NT2/D1 (cell line): ENCODE measurements at places on chromosomes 16 and 17.

DNA sequence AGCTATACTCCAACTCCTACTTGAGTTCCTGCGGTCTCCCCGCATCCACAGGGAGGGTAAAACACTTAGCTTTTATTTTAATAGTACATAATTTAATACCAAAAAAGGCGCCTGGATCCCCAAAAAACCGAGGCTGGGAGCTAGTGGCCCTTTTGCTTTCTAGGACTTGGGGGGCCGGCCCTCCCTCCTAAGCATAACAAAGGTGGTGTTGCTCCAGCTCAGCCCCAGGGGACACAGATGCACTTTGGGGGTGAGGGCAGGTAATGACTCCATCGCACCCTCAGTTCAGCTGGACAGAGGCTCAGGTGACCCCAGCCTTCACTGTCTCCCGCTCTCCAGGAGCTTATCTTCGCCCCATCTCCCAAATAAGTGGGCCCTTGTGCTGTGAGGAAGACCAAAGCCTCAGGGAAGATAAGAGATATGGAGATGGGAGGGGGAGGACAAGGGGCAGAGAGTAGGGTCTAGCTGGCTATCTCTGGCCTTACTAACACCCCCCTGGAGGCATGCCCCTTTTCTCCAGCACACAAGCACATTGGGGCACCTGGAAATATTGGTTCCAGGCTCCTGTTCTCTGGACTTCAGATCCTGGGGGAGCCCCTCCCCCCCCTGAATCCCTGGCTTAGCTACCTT, 2.8 kb upstream of the NHERF1 start:
- no peak for DNase-seq

DNA sequence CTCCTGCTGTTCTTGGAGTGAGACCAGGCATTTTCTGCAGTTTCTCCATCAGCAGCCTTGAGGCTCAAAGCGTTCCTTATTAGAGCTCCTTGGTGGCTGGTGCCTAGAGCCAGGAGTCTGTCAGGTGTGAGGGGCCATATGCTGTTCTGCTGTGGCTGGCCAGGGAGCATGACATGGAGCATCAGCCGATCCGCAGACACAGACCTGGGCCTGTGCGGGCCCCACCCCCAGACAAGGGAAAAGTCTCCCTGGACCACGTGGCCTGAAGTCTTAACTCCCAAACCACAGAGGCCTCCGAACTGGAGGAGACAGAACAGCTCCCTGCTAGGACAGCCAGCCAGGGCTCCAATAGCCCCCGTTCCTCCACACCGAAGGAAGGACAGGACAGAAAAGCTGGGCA, 162.7 kb upstream of the CIBAR2 start:
- no peak for DNase-seq

DNA sequence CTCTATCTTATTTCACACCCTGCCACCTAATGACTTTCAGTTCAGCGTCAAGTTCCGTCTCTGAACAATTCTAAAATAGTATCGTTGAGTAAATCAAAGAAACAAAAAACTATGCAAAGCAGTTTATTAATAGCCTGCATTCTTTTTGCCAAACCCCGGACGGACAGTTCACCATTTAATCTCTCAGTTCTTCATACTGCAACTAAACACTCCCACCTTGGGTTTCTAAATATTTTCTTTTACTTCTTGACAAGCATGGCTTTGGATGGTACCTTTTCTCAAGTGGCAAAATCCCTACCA, 1.2 kb downstream of the MYH11 start:
- no peak for DNase-seq

DNA sequence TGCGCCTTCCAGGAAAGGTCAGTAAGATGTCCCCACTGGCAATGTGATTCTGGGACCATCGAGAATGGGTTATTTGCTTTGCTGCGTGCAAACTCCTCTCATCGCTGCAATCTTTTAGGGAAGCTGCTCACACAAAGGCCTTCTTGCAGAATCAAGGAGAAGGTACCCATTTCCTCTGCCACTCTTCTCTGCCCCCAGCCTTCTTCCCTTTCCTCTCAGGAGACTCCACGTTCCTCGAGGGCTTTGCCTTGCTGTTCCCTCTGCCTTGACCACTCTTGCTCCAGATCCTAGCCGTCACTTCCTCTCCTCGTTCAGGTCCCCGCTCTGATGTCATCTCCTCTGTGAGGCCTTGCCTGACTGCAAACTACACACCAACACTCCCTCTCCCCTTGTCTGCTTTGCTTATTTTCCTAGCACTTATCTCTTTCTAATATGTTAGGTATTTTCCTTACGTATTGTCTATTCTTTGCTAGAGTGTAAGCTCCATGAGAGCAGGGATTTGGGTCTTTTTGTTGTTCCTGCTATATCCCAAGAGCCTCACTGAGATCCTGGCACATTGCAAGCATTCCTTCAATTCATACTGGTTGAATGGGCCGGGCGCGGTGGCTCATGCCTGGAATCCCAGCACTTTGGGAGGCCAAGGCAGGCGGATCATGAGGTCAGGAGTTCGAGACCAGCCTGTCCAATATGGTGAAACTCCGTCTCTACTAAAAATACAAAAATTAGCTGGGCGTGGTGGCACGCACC, 5.3 kb upstream of the CRK start:
- DNase-seq: no peak

DNA sequence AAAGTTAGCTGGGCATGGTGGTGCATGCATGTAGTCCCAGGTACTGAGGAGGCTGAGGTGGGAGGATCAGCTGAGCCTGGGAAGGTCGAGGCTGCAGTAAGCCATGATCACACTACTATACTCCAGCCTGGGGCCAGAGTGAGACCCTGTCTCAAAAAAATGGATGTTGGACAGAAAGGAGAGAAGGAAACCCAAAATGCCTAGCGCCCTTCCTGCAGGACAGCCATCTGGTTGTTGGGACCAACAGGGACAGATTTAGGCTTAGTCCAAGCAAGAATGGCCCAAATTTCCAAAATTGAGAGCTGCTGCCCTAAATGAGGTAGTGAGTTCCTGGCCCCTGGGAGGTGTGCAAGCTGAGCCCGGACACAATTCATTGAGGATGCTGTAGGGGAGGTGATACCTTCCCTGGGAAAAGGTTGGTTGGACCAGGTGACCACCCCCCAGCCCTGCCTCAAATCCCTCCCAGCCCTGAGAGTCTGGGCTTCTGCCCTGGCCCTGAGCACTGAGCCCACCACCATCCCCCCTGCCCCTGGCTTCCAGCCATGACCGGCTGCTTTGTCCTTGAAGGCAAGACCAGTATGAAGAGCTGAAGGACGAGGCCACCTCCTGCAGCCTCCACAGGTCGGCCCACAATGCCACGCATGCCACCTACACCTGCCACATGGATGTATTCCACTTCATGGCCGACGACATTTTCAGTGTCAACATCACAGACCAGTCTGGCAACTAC, 35.1 kb downstream of the IL21R start:
- no peak for DNase-seq

DNA sequence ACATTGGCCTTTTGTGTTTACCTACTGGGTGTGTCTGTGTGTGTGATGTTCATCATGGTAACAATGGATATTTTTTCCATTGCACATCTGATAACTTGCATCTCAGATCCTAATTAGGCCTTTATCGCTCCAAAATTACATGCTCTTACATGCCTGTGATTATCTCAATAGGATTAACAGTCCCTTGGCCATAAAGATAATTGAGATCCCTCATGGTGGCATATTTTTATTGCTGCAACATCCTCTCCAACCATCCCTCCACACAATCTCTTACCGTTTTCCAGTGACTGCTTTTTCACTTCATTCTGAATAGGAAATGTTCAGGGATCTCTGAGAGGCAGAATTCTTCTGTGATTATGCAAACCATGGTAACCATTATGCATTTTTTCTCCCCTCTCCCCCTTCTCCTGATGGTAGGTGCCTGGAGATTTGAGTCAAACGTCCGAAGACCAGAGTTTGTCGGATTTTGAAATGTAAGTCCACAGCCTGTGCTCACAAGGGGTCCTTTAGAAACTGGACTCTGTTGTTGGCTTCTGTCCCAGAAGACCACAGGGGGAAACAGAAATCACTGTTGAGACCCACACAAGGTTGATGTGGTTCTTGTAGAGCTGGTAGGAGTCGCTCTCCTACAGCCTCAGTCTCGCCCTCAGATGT, 405.5 kb downstream of the CPPED1 start:
- DNase-seq: no peak

DNA sequence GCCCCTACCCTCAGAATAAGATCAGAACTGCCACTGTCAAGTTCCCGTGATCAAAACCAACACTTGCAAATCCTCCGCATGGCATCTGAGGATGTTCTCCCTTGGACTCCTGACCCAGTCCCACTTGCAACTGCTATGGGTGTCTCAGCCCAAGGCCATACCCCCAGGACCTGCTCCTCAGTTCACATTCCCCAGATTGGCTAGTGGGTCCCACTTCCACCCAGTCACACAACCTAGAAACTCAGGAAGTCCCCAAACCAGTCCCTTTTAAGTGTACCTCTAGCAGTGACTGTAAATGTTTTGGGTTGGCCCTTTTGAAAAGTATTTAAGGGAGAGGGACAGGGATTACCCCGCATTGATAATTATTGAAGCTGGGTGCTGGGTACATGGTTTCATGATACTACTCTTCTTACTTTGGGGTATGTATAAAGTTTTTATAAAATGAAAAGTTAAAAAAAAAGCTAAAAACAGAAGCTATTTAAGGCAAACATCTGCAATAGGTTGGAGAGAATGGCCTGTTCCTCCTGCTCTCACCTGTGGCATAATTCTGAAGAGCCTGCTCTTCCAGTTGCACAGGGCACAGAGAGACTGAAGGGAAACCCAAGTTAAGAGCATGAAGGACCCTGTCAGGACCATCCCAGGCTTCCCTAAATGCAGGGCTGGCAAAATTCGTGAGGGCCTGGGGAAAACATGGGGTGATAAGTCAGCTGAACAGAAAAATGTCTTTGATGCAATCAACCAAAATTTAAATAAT, 42.5 kb downstream of the ERN1 start:
- no peak for DNase-seq

DNA sequence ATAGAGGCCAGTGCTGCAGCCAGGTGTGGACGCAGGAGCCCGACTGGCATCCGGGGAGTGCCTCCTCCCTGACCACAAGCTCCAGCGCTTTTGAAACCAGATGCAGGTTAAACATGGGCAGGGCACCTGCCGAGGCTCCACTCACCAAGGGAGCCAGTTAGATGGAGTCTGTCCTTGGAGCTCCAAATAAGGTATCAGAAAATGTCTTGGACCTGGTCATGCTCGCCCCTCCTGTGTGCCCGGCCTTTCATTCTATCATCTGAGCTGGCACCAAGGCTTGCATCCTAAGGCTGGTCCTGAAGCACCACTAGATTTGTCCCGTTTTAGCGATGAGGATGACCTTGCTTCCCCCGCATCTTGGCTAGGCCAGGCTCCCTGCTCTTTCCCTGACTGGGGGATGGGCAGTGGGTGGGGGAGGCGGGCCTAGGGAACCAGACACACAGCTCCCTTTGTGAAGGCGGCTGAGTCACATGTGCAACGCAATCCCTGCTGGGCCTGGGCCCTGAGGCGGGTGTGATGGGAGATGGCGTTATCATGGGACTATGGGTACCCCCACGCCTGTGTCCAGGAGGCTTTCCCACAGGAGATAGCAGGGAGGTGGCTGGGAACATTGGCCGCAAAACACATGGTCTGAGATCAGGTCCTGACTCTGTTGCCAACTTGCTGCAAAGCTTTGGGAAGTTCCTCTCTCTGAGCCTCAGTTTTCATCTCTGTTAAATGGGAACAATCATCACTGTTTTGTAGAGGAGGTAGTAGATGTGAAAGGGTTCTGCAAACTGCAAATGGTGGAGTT, 5.0 kb upstream of the ADGRG1 start:
- DNase-seq: no peak

GRCh38 chr17:60173304-60173819, 23.6 kb downstream of the CA4 start:
- DNase-seq: no peak

GRCh38 chr16:72066747-72067146, 3.7 kb downstream of the HPR start:
- peak; percentile 27 for DNase-seq
